Esophagus muscularis mucosa (tissue), 4 donors: ENCODE measurements at places on chromosomes 16 and 17.

DNA sequence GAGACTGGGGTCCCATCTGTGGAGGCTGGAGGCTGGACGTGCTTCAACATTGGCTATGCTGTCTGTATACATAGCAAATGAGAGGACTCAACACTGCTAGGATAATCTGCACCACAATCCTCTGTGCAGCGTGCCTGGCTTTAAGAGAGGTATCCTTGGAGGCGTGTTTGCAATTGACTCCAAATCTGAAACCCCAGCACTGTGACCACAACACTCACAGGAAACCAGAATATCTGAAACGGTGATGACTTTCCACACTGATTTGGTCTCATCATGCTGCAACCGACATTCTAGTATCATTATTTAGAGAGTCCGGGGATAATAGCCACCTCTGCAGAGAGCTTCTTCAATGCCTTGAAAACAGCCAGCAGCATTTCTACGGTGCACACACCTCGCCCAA is 35.1 kb downstream of the TLE7 start:
- no peak for DNase-seq
- H3K36me3 ChIP-seq, result no peaks in the 10 kb centered on the region
- no peaks in the 10 kb centered on the region for H3K4me1 ChIP-seq
- no peak overlapping the region for H3K27ac ChIP-seq
- H3K27me3 ChIP-seq, result peaks cover 55% of the 10 kb centered on the region

- no peak for DNase-seq
- H3K36me3 ChIP-seq, result no peaks in the 10 kb centered on the region
- H3K4me3 ChIP-seq, result no peak overlapping the region
- no peaks in the 10 kb centered on the region for H3K27me3 ChIP-seq
- H3K27ac ChIP-seq, result no peak overlapping the region
Measured at GRCh38 chr16:78903237-78903636, 697.3 kb downstream of the MAF start.

GRCh38 chr17:8062435-8062806 is 23.6 kb downstream of the ALOX15B start:
- peaks cover 14% of the 10 kb centered on the region for H3K4me1 ChIP-seq
- peak overlapping the region; percentile 15 for H3K4me3 ChIP-seq
- H3K27me3 ChIP-seq, result no peaks in the 10 kb centered on the region
- no peaks in the 10 kb centered on the region for H3K36me3 ChIP-seq
- no peak overlapping the region for H3K27ac ChIP-seq

DNA sequence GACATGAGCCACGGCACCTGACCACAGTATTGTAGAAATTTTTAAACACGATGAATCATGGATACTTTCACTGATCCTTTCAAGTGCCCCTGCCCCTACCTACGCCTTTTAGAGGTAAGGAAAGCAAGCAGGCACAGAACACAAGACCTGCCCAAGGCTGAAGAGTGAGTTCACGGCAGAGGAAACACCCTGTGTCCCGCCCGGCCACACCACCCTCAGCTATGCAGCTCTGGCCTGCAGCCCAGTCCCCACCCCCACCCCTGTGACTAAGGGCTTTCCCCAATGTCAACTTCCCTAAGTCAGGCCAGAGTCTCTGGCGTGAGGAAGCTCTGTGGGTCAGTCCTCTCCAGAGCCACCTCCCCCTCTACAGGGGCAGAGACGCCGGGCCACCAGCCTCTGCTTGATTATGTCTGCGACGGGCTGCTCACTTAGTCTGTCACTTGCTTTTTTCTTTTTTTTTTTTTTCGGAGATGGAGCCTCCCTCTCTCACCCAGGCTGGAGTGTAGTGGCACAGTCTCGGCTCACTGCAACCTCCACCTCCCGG is 8.4 kb downstream of the SLC16A5 start:
- peaks cover 18% of the 10 kb centered on the region for H3K4me1 ChIP-seq
- no peak overlapping the region for H3K27ac ChIP-seq
- H3K36me3 ChIP-seq, result peaks cover 12% of the 10 kb centered on the region
- DNase-seq, result no peak

GRCh38 chr16:47927330-47927729 is 228.5 kb downstream of the ABCC12 start:
- no peaks in the 10 kb centered on the region for H3K27me3 ChIP-seq
- no peaks in the 10 kb centered on the region for H3K36me3 ChIP-seq
- no peak for DNase-seq
- H3K4me3 ChIP-seq, result no peak overlapping the region
- no peak overlapping the region for H3K27ac ChIP-seq

- H3K4me3 ChIP-seq, result no peak overlapping the region
- DNase-seq, result no peak
- no peaks in the 10 kb centered on the region for H3K27me3 ChIP-seq
- no peak overlapping the region for H3K27ac ChIP-seq
- peaks cover 13% of the 10 kb centered on the region for H3K4me1 ChIP-seq
Measured at GRCh38 chr16:84941921-84942320, 69.4 kb downstream of the ZDHHC7 start.

GRCh38 chr17:72120642-72121163 is at the start of gene SOX9:
Gene SOX9 (plus strand): TSS chr17:72121020. CDS start chr17:72121392, 372 bp downstream.
- H3K36me3 ChIP-seq, result no peaks in the 10 kb centered on the region
- peaks cover 72% of the 10 kb centered on the region for H3K4me1 ChIP-seq
- no peak for DNase-seq
- H3K27ac ChIP-seq, result peak within 1 kb of the TSS; percentile 42
